ENCODE measurements at places on chromosomes 12 and 14. TPM values are rescaled to one million over a fixed set of nuclear protein-coding genes. Genes with fewer than 3 reads are reported as not detected.

The HELB gene
- total RNA-seq: 15.0 TPM

GRCh38 chr12:1580526-1580925, 13.9 kb downstream of the FBXL14 start:
- no peak for DNase-seq

GRCh38 chr14:54881761-54882401, 20.7 kb downstream of the GCH1 start:
- no peak for DNase-seq

- DNase-seq: no peak
Observed at GRCh38 chr14:74868739-74869138, 7.2 kb downstream of the PROX2 start.

GRCh38 chr12:116876151-116876869, 4.9 kb downstream of the HRK start:
- no peak for DNase-seq

DNA sequence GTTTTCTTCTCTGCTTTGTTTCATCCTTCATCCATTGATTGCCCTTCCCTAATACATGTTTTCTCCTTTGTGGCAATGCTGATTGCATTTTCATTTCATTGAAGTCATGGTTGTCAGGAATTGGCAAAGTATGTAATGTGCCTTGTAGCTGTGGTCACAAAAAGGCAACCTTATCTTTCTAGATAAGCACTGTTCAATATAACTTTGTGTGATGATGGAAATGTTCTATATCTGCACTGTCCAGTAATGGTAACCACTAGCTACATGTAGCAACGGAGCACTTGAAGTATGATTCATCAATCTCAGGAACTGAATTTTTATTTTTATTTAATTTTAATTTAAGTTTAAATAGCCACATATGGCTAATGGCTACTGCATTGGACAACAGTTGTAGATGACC, 79.8 kb downstream of the PCNX1 start:
- DNase-seq: no peak

GRCh38 chr12:8697476-8698131, at the start of gene RIMKLB:
RIMKLB (plus strand) TSS chr12:8697991; CDS start chr12:8713867, 15,876 bp downstream.
- DNase-seq: no peak

The TSPAN19 gene
- not detected for total RNA-seq

The POLR3B gene
- 14.2 TPM for total RNA-seq

DNA sequence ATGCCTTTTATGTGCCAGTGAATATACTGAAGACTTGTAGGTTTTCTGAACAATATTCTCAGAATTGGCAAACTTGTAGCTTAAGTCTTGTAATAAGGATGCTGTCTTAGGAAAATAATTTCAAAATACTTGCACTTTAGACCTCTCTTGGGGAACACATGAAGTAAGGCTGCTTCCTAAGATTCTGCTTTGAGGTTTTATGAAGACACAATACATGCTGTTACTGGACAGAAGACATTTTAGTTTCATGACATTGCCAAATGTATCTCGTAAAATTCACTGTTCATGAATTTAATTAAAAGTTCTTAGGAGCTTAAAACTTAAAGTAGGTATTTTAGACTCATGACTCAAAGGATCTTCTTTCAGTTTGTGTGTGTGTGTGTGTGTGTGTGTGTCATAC, 80.7 kb downstream of the RAD51B start:
- DNase-seq: peak; percentile 40

DNA sequence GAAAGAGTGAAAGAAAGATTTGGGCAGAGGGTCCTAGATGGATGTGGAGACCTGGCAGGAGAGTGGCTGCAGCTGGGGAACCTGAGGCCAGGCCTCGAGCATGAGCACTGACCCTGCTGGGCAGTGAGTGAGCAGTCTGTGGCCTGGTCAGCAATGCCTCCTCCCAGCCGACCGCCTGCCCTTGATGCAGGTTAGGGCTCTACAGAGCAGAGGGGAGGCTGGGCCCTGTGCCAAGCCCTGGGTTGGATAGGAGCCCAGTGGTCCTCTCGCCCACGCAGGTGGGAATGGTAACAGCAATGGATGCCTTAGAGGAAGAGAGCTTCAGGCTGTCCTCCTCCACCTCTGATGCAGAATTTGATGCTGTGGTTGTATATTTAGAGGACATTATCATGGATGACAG, 59.8 kb downstream of the RAB35 start:
- DNase-seq: no peak

GRCh38 chr12:92466391-92467305, 236.1 kb upstream of the PLEKHG7 start:
- no peak for DNase-seq

DNA sequence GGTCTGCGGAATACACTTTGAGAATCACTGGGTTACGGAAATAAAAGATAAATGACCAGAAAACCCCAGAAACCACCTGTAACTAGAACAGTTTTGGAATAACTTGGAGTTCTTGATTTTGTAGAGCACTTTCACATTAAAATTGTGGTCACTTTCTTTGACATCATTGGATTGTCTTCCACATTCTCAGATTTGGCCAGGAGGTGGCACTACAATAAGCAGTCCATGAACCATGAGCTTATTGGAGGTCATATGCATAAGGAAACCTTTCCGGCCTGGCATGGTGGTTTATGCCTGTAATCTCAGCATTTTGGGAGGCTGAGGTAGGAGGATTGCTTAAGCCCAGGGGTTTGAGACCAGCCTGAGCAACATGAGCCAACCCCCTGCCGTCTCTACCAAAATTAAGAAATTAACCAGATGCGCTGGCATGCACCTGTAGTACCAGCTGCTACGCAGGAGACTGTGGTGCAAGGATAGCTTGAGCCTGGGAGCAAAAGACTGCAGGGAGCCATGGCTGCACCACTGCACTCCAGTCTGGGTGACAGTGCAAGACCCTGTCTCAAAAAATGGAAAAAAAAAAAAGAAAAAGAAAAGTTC, 107.7 kb upstream of the CAND1 start:
- DNase-seq: no peak

- DNase-seq: no peak
Observed at GRCh38 chr12:131176926-131177325, 223.2 kb downstream of the ADGRD1 start.

GRCh38 chr14:63045234-63045611, at the start of gene KCNH5:
KCNH5 (minus strand) TSS chr14:63045458; CDS start chr14:63045186, 272 bp downstream.
- DNase-seq: no peak

DNA sequence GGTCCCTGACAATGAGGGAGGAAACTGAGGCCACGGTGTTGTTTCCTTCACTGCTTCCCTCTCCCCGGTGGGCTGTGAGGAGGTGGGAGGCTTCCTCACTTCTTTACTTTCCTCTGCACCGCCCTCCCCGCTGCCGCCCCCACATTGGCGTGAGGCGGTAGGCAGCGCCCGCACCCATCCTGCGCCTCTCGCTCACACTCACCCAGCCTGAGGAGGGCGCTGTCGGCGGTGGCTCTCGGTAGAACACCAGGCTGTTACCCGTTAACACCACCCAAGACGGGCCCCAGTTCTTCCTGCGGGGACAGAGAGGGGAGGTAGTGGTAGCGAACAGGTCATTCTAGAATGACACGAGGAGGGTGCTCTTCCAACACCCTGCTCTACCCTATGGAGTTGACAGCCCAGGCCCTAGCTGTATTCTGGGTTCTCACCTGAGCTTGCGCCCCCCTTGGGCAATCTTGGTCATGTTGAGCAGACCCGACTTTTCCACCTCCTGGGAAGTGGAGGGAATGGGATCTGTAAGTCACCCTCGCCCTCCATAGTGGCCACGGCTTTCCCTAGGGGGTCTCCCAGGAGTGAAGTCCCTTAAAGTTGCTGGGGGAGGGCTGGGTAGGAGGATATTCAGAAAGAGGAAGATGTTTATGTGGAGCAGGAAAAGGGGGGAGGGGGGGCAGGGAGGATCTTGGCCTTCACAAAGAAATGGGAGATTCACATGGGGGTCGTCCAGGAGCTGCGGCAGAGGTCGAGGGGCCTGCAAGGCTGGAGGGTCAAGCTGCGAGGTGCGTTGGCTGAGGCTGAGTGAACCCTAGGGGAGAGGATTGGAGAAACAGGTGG, 3.3 kb downstream of the ARHGAP9 start:
- no peak for DNase-seq

DNA sequence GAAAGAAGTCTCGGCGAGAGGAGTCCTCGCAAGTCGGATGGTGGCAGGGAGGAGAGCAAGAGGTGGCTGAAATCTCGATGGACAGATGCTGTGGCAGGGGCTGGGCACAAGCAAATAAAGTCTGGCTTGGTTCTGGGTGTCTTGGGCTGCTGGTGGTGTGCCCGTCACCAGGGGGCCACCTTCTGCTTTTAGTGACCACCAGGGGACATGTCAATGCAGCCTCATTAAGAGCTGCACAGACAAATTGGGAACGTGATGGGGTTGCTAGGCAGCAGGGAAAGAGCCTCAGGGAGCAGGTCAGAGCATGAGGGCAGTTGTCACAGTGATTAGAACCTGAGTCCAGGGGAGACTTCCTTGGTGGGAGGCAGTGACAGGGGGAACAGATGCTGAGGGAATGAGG, 44.0 kb downstream of the LRRC74A start:
- no peak for DNase-seq

- DNase-seq: no peak
Observed at GRCh38 chr12:22684140-22685118, 59.5 kb downstream of the ETNK1 start.

The KLRC3 gene
- 0.69 TPM for total RNA-seq

- DNase-seq: no peak
Observed at GRCh38 chr12:132600048-132601032, 10.0 kb downstream of the LRCOL1 start.

DNA sequence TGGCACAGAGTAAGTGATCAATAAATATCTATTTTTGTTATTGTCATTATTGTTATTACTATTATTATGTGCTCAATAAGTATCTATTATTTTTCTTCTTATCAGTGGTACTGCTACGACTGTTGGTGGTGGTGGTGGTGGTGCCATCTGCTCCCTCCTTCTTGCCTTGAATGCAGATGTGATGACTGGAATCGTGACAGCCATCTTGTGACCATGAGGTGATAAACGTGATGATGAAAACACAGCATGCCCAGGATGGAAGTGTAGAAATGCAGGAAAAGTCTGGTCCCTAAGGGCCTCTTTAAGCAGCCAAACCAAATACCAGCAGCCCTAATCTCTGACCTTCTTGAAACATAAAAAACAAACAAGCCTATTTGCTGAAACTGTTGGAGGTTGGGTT, 22.4 kb downstream of the SLC6A12 start:
- no peak for DNase-seq

The GPRC5A gene
- 12.1 TPM for total RNA-seq

The DAO gene
- not detected for total RNA-seq

DNA sequence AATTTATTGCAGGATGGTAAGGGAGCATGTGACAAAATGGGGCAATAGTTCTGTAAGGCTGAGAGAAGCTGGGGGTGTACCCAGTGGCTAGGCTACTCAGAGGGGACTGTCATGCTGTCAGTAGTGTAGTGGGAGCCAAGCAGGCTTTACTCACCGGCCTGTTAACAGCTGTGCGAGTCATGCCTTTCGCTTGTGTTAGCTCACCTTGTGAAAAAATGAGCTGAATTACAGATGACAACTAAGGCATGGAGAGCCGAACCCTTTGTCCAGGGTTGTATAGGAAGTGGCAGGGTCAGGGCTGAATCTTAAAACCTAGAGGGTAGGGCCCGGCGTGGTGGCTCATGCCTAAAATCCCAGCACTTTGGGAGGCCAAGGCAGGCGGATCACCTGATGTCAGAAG, 37.9 kb downstream of the SH2B3 start:
- DNase-seq: no peak

The SCN8A gene
- 2.6 TPM for total RNA-seq

DNA sequence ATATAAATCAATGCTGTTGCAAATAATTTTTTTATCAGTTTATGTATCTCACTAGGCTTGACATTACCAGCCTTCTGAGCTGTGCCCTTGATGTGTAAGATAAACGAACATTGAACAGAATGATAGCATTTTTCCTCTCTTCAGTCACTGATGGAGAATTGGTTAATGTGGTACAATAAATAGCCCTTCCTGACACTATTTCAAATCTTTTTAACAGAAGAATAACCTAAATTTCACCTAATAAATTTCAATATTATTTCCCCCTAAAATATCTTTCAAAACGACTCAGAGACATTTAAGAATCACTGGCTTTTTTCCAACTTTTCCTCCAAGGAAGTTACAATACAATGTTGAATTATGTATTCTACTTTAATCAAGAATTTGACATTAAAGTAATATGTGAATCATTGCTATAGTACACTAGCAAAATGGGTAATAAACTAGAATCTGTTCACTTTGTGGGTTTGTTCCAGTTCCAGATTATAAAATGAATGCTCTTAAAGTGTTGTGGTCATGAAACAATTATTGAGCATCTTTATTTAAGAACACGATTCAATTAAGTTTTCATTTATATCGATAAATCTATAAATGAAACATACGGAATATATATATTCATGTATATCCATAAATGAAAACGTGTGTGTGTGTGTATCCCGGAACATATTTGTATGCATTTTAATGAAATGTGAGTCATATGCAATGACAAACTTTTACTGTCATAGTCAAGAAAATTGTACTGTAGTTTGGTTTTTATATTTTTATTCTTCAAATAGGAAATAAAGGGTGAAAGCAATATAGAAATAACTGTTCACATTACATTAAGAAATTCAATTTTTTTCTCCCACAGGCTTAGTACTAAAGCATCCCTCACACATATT, 2.5 kb upstream of the ATP2B1 start:
- DNase-seq: no peak

DNA sequence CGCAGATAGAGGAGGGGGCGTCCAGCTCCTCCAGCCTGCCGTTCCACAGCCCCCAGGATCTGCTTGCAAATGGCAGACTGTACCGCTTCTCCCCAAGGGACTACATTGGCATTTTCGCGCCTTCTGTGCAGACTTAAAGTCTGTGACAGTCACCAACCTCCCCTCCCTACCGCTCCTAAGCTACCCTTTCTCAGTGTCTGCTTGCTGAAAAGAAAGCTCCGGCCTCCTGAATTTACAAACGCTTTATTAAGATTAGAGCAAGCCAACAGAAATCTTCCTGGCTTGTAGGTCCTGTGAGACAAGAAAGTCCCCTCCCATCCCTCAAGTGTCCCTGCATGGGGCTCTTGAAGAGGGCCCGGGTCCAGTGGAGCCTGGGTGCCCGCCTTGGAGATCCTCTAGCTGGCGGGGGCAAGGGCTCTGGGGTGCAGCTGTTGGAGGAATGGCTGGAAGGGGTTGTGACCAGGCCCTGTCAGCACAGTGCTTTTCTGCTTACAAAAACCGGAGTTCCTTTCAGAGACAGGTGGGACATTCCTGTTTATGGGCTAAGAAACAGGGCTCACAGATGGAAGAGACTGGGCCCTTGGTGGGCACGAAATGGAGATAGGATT, 2.8 kb upstream of the DLK1 start:
- no peak for DNase-seq

- DNase-seq: no peak
Observed at GRCh38 chr14:54444681-54445080, 3.5 kb upstream of the CNIH1 start.

GRCh38 chr12:116172224-116172849, 105.2 kb downstream of the MED13L start:
- DNase-seq: no peak

The TAOK3 gene
- 33.6 TPM for total RNA-seq

DNA sequence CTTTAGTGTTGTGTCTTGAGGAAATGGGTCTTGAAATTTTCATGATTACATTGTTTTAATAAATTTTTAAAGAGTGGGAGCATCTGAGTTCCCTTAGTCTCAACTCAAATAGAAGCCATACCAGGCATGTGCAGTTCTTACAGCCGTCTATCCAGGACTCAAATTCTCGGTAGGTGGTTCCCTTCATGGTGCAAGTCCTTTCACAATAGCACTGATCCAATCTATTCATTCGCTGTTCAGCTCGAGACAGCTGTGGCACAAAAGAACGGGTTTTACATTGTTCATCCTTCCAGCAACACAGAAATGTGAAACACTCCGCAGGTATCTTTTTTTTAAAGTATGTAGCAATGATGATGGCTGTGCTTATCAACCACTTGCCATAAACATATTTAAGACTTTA, 100.2 kb downstream of the NELL2 start:
- DNase-seq: no peak

The FAM181A gene
- not detected for total RNA-seq

GRCh38 chr12:71594214-71594948, 69.3 kb downstream of the ZFC3H1 start:
- DNase-seq: no peak

Measured in urinary bladder (tissue), 4 donors.